ENCODE measurements at places on chromosomes 12 and 14.
A peak's percentile ranks its signal among the peaks of the same experiment; 100 is the strongest.

DNA sequence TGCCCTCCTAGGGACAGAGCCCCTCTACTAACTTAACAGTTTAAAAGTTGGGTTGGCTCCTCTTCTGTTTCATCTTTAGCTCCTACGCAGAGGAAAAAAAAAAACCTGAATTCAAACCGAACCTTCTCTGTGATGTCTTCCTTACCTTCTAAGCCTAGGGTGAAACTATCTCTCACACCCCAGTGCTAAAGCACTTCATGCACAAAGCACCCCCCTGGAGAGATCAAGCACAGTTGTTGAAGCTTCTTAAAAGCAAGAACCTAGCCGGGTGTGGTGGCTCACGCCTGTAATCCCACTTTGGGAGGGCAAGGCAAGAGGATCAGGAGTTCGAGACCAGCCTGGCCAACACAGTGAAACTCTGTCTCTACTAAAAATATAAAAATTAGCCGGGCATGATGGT lies 37.6 kb downstream of the CORO1C start:
- DNase-seq = no peak

DNA sequence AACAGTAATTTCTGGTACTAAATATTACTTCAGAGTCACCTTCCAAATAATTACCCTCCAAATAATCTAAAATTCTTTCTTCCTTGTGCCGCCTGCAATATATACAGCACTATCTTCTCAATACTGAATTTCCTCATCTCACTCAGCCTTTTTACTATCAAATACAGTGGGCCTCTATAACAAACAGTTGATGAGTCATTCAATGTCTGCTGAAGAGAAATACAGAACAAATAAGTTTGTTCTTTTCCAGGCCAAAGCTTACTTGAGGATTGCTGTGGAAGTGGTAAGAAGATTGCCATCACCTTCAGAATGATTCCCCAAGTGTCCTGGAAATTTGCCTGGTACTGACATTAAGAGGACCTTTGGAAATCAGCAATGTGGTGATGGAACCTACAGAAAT lies 218.2 kb upstream of the ARHGAP5 start:
- no peak for DNase-seq

DNA sequence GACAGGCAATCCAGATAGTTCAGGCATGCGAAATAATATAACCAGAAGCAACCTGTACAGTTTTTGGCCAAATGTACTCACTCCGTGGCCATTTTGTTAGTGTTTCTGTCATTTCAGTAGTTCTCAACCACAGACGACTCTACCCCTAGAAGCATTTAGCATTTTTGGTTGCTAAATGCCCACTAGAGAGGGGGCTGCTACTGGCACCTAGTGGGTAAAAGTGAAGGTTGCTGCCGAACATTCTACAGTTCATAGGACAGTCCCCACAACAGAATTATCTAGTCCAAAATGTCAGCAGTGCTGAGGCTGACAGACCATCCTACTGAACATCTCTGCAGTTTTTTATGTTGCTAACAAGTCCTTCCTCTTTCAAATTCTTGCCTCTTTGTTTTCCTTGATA lies 107.4 kb downstream of the TSHR start:
- no peak for DNase-seq

GRCh38 chr12:119431151-119431550 lies 96.6 kb downstream of the CCDC60 start:
- DNase-seq = no peak

DNA sequence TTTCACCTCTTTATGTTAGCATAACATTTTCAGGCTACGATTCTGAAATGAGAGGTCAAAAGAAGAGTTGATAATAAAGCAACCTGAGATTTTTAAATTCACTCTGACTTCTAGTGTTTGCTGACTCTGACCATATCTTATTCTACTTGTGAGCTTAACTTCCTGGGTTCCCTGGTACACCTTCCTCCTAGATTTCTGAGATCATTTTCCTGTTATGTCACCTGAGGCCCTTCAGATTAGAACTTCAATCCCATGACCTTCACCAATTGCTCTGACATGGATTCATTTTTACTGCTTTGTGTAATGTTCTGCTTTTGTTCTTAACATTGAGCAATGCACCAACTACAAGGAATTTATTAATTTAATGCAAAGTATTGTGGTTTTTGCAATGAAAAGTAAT lies 542.9 kb upstream of the FLRT2 start:
- DNase-seq = no peak

GRCh38 chr14:29926228-29926627 lies 1.4 kb downstream of the PRKD1 start:
- DNase-seq = no peak

GRCh38 chr14:20556500-20557211 lies 4.2 kb downstream of the RNASE9 start:
- no peak for DNase-seq

GRCh38 chr12:117020536-117021220 lies 78.5 kb downstream of the TESC start:
- DNase-seq = no peak

DNA sequence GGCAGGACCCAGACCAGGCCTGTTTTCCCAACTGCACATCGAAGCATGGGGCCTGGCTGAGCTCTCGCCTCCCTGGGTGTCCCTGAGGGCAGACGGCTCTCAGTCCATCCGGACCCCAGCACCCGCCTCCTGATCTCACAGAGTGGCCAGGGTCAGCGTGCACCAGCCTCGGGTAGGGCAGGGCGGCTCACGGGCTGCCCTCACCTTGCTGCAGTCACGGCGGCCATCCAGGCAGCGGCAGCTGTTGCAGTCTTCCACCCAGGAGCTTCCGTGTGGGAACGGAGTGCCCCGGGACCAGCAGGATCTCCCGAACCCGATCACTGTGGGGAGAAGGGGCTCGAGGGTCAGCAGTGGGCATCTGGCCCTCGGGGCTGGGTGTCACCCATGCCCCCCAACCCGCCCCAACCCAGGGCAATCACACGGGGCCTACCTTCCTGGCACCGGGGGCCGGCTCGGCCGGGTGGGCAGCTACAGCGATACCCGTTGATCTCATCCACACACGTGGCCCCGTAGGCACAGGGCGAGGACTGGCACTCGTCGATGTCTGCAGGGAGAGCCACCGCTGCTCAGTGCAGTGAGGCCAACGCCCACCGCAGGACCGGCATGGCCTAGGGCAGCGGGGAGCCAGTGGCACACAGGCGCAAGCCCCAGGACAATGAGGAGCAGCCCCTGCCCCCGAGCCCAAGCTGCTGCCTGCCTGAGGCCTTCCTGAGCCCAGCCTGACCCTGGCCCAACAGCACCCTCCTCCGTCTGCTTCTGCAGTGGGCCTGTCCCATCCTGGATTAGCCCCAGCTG lies 22.2 kb downstream of the JAG2 start:
- DNase-seq = peak; percentile 41

GRCh38 chr14:99772371-99773283 lies 20.6 kb upstream of the EML1 start:
- no peak for DNase-seq

- no peak for DNase-seq
Measured at GRCh38 chr12:110780448-110780847, 37.8 kb upstream of the PPP1CC start.

DNA sequence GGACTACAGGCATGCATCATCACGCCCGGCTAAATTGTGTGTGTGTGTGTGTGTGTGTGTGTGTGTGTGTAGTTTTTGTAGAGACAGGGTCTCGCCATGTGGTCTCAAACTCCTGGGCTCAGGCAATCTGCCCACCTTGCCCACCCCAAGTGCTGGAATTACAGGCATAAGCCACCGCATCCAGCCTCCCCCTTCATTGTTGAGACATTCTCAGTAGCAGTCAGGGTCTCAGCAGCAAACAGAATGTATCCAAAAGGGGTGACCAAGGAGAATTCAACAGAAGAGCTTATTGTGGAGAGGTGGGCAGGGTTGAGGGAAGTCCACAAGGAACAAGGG lies 37.3 kb upstream of the PLEKHG6 start:
- DNase-seq = no peak

- DNase-seq = no peak
Measured at GRCh38 chr14:50820786-50821509, 10.0 kb downstream of the NIN start.

DNA sequence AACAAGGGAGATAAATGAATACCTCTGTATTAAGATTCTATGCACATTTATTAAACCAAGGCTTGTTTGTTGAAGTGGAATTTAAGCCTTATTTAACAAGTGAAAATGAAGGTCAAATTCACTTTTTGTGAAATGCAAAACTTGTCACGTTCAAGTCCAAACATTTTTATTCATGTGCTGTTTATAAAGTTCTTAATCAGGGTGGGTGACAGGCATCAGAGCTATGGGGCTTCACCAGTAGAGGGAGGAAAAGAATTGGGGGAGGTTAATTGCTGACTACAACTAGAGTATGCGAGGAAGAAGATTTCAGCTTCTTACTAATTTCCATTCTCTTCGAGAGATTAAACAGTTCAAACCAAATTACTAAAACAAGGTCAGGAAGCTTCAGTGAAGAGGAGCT lies 9.7 kb downstream of the MOK start:
- DNase-seq = no peak

DNA sequence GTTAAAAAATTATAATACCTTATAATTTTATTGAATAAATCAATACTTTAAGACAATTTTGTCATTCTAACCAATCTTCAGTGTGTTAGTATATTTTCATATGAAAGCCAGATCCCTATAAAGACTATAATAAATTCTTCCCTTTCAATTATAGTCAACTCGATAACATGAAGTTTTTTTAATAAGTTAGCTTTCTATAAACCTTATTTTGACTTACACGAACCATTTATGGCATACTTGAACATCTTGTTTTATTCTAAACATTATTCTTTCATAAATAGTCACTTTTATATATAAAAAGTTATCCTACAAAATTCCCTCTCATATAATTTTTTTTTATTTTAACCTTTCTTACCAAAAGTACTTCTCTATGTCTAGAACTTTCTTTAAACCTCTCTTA lies 1002.3 kb downstream of the TMEM121 start:
- no peak for DNase-seq

All from Right ventricle myocardium superior (tissue), 1 donor.